ENCODE measurements at places on chromosomes 6 and 20.

GRCh38 chr6:3353939-3354338 lies 95.2 kb downstream of the PSMG4 start:
- H3K4me3 ChIP-seq, result no peak overlapping the region
- peaks cover 31% of the 10 kb centered on the region for H3K27me3 ChIP-seq
- H3K4me1 ChIP-seq, result peaks cover 5% of the 10 kb centered on the region
- DNase-seq, result no peak
- H3K36me3 ChIP-seq, result no peaks in the 10 kb centered on the region

DNA sequence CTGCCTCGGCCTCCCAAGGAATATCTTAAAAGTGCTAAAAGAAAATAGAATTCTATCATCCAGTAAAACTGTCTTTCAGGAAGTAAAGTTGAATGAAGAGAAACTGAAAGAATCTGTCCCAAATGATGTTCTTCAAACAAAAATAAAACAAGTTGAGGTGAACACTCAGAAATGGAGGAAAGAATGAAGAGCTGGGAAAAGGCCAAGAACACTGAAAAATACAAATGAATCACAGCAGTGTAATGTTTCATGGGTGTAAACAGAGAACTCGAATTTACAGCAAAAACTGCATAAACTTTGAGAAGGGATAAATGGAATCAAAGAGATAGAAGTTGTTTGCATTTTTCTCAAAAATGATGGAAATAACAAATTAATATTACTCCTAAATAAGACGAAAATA lies 317.3 kb downstream of the TAF4 start:
- H3K4me1 ChIP-seq, result no peaks in the 10 kb centered on the region
- H3K4me3 ChIP-seq, result no peak overlapping the region
- H3K36me3 ChIP-seq, result no peaks in the 10 kb centered on the region
- H3K27me3 ChIP-seq, result peaks cover 2% of the 10 kb centered on the region

GRCh38 chr20:52179331-52180179 lies 12.0 kb downstream of the ZFP64 start:
- no peak for DNase-seq
- peaks cover 13% of the 10 kb centered on the region for H3K4me1 ChIP-seq
- H3K27me3 ChIP-seq, result no peaks in the 10 kb centered on the region
- no peak overlapping the region for H3K4me3 ChIP-seq

DNA sequence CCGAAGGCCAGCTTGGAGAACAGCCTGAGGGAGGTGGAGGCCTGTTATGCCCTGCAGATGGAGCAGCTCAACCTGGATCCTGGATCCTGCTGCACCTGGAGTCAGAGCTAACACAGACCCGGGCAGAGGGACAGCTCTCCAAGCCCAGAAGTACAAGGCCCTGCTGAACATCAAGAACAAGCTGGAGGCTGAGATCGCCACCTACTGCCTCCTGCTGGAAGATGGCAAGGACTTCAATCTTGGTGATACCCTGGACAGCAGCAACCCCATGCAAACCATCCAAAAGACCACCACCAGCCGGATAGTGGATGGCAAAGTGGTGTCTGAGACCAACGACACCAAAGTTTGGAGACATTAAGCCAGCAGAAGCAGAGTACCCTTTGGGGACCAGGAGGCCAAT lies 223.5 kb upstream of the ID4 start:
- no peak for DNase-seq
- no peaks in the 10 kb centered on the region for H3K36me3 ChIP-seq
- no peak overlapping the region for H3K4me3 ChIP-seq
- H3K4me1 ChIP-seq, result no peaks in the 10 kb centered on the region

GRCh38 chr20:60570481-60571277 lies 612.5 kb downstream of the CDH26 start:
- H3K36me3 ChIP-seq, result no peaks in the 10 kb centered on the region
- H3K27ac ChIP-seq, result no peak overlapping the region
- H3K27me3 ChIP-seq, result no peaks in the 10 kb centered on the region
- H3K4me3 ChIP-seq, result no peak overlapping the region
- no peak for DNase-seq
- no peaks in the 10 kb centered on the region for H3K4me1 ChIP-seq

DNA sequence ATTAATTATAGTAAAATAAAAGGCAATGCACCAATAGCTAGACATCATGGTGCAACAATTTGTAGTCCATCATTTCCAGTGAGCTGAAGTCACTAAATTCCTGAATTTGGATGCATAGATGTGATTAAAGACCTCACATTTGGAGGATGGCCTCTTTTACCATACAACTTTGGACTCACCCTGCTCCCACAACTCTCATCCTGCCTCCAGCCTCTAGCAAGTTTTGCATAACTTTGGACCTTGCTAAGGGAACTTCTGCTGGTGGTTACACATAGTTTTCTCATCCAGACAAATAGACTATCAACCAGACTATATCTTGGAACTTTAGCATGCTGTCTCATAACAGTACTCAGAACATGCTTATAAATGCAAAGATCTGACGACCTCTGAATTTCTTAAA lies 12.8 kb upstream of the ELOVL2 start:
- no peak for DNase-seq
- H3K27ac ChIP-seq, result no peak overlapping the region
- no peaks in the 10 kb centered on the region for H3K4me1 ChIP-seq
- peaks cover 10% of the 10 kb centered on the region for H3K27me3 ChIP-seq
- H3K4me3 ChIP-seq, result no peak overlapping the region

DNA sequence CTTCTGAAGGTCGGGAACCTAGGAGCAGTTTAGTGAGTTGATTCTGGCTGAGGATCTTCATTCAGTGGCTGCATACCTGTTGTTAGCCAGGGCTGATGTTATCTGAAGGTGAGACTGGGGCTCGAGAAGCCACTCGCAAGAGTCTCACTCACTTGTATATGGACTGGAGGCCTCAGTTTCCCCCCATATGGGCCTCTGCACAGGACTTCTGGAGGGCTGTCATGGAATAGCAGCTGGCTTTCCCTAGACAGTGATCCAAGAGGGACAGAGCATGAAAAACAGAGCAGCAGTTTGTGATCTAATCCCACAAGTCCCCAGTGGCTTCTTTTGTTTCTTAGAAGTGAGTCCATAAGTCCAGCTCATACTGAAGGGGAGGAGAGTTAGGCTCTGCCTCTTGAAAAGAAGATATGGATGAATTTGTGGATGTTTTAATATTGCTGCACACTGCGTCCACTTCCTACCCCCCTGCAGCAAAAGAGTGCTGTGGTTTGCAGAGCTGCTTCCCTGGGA lies 623.4 kb downstream of the CDH26 start:
- H3K27ac ChIP-seq, result no peak overlapping the region
- H3K4me1 ChIP-seq, result no peaks in the 10 kb centered on the region
- no peaks in the 10 kb centered on the region for H3K36me3 ChIP-seq
- no peak overlapping the region for H3K4me3 ChIP-seq

DNA sequence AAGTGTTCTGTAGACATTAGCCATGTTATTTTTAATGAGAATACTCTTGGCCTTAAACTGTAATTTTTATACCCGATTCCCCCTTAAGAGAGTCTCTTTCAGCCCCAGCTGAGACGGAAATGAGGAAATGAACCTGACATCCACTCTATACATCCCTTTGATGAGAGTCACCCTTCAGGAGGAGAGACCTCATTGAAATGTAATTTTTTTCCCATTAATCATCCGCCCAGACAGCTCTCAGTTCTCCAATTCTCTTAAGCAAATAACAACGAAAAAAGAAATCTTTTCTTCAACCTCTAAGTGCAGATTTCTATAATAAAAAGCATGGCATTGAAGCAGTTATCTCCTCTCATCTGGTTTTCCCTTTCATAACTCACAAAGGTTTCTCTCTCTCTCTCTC lies 243.8 kb upstream of the PMEPA1 start:
- H3K36me3 ChIP-seq, result no peaks in the 10 kb centered on the region
- H3K4me3 ChIP-seq, result no peak overlapping the region
- no peak overlapping the region for H3K27ac ChIP-seq
- H3K4me1 ChIP-seq, result no peaks in the 10 kb centered on the region
- no peak for DNase-seq

DNA sequence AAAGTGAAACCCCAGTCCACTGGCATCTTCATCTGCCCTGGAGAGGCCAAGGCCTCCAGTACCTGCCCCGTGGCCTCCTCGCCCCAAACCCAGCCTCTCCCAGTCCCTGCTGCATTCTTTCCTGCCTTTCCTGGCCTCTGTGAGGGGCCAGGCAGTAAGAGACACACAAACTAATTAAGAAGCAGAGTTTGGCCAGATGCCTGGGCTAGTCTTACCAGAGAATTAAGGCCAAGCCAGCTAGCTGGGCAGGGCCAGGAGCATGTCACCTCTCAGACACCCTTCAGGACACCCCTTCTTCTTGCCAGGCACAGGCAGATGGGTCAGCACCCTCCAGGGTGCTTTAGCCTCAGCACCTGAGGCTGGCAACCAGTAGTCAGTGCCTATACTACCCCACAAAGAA lies 2.4 kb downstream of the MDGA1 start:
- DNase-seq, result no peak
- peak overlapping the region; percentile 71 for H3K4me3 ChIP-seq
- peaks cover 26% of the 10 kb centered on the region for H3K4me1 ChIP-seq
- peaks cover 40% of the 10 kb centered on the region for H3K27me3 ChIP-seq
- no peak overlapping the region for H3K27ac ChIP-seq

DNA sequence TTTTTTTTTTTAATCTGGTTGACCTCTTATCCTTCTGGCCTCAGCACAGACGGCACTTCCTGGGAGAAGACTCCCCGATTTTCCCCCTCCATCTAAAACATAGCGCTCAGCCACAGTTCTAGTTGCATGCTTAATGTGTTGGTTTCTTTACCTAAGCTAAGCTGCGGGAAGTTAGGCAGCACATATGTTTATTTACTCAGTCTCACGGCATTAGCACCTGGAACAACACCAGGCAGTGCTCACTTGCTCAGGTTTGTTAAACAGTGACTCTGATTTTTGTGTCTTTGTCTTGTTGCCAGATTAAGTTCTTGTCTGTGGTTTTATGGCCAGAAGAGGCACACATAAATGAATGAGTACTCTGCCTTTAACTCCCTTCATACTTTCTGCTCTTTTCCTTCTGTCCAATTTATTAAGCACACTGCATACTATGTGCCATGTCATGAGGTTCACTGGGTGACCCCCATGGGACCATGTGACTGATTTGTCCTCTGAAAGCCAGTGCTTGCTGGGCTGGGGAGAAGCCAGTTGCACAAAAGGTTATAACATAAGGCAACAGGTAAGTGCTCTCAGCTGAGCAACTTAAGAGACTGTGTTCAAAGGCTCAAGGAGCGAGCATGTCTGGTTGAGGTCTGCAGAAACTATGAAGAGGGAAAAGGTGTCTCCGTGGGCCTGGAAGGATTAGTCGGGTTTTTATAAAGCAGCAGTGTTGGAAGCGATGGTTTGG lies 93.6 kb downstream of the RPP40 start:
- DNase-seq, result no peak
- H3K27ac ChIP-seq, result peak overlapping the region; percentile 48
- H3K4me3 ChIP-seq, result no peak overlapping the region
- H3K27me3 ChIP-seq, result no peaks in the 10 kb centered on the region
- peaks cover 60% of the 10 kb centered on the region for H3K4me1 ChIP-seq

GRCh38 chr6:48520951-48521350 lies 410.0 kb upstream of the PTCHD4 start:
- H3K4me3 ChIP-seq, result no peak overlapping the region
- H3K27me3 ChIP-seq, result no peaks in the 10 kb centered on the region
- H3K36me3 ChIP-seq, result no peaks in the 10 kb centered on the region
- H3K27ac ChIP-seq, result no peak overlapping the region

DNA sequence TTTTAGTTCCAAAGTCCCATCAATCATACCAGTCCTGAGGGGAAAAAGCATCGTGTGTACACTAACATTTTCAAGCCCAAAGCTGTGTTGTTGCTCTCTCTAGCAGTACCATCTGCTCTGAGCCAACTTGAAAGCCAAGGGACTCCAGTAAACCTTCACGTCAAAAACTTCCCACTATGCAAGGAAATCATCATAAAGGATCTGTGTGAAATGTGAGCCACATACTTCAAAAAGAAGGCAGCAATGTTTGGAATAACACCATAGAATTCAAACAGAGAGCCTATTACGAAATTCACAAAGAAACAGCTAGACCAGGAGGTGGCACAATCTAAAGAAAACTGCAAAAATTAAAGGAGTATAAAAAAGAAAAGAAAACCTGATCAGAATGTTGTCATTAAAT lies 399.8 kb upstream of the EPHA7 start:
- H3K36me3 ChIP-seq, result no peaks in the 10 kb centered on the region
- no peak overlapping the region for H3K4me3 ChIP-seq
- no peaks in the 10 kb centered on the region for H3K4me1 ChIP-seq
- no peak for DNase-seq

DNA sequence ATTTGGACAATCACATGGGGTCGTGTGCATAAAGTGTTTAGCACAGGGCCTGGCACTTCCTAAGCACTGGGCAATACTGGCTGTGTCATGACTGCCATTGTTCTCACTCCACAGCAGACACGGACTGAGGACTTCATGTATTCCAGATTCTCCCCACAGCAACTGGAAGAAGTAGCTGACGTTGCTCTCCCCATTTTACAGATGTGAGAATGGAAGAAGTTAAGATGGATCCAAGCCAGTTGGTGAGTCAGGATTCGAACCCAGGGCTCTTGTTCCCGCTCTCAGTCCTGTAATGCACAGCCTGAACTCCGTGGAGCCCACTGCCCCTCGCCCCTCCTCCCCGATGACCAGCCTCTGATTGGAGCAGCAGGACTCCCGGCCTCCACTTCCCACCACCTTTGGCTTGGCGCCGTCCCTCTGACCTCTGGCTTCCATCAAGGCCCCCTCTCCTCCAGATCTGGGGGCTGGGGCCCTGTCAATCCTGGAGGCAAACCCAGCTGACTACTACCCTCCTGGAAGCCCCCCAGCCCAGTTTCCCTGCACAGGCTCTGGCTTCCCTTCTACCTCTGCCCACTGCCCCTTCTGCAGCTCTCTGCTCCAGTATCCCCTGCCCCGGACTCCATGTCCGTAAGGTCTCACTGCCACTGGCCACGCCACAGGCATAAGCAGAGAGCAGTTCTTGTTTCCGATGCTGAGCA lies 12.7 kb downstream of the NOL4L start:
- H3K4me1 ChIP-seq, result peaks cover 16% of the 10 kb centered on the region
- H3K27ac ChIP-seq, result no peak overlapping the region
- no peaks in the 10 kb centered on the region for H3K27me3 ChIP-seq
- no peak for DNase-seq
- no peaks in the 10 kb centered on the region for H3K36me3 ChIP-seq

- no peaks in the 10 kb centered on the region for H3K4me1 ChIP-seq
- no peak overlapping the region for H3K4me3 ChIP-seq
- H3K27ac ChIP-seq, result no peak overlapping the region
- peaks cover 5% of the 10 kb centered on the region for H3K27me3 ChIP-seq
Observed at GRCh38 chr6:160221423-160221822, 37.2 kb downstream of the SLC22A2 start.

DNA sequence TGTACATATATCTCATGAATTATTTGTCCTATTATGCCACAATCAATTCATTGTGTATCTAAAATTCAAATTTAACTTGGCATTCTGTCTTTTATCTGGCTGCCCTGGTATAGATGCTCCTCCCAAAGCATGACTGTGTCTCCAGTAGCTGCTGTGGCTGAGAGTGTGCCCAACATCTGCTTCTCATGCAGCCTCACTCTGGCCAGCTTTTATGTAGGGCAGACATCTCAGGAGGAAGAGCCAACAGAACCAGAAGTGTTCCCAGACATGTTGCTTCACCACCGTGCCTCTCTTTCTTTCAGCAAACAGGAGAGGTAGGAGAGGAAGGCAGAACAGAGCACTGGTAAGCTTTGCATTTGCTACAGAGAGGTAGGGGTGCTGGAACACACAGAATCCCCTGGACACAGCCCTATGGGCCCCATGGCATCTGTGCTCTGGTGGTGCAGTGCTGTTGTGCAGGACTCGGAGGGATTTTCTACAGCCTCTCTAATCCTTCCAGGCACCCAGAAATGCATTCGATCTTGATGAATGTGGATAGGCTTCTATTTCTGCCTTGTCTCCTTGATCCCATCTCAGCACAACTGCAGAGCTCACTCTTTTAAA lies 637.1 kb downstream of the UTRN start:
- H3K27me3 ChIP-seq, result peaks cover 16% of the 10 kb centered on the region
- no peak overlapping the region for H3K27ac ChIP-seq
- H3K36me3 ChIP-seq, result no peaks in the 10 kb centered on the region

All from activated CD8-positive, alpha-beta T cell treated with anti-CD3 and anti-CD28 coated beads, Interleukin-2, amount 10 ng/mL, durations not matched to agents 7 days and 5 days (primary cell).